Left renal pelvis (tissue), 4 donors: ENCODE measurements at places on chromosomes 1 and 21. TPM values are rescaled to one million over a fixed set of nuclear protein-coding genes. Genes with fewer than 3 reads are reported as not detected.

DNA sequence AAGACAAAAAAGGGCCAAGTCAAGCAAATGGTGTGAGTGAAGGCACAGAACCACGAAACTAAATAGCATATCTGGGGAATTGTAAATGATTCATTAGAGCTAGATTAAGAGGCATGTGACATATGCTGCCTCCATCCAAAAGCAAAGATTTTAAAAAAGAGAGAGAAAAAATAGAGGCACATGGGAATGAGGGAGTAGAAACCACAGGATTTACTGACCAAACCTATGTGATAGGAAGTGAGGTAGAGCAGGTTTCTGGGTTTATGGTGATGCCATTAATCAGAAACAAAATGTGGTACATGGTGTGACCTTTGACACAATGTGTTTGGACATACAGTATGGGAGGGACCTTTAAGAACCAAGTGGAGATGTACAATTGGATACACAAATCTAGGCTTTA lies 13.6 kb downstream of the C1orf52 start:
- DNase-seq, result no peak

DNA sequence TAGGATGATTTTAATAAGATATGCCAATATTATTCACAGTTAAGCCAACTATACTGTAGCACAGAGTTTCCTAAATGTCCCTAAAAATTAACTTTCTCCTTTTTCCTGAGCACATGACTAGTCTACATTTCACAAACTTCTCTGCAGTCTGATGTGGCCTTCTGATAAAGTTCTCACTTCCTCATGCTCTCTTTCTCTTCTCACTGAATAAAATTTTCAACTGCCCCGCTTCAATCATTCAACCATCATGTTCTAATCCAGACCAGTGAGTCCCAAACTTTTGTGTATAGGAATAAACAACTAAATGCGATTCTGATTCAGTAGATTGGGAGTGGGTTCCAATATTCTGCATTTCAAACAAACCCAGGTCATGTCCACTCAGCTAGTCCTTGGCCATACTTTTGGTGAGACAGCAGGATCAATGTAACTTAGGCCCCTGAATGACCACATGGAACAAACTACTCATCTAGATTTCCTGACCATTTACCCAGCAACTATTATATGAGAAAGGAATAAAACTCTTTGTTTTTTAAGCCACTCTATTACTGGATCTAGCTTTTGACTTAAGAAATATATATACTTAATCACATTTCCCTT lies 20.1 kb downstream of the TUT4 start:
- no peak for DNase-seq

- DNase-seq, result no peak
These were observed 1.4 kb downstream of the DESI2 start for GRCh38 chr1:244654108-244655038.

DENND2C gene
- polyA plus RNA-seq, result 4.7 TPM

SLC1A7 gene
- polyA plus RNA-seq, result 0.17 TPM

CSF3R gene
- polyA plus RNA-seq, result 6.0 TPM
